ENCODE measurements at places on chromosomes 16 and 17. TPM values are rescaled to one million over a fixed set of nuclear protein-coding genes. Genes with fewer than 3 reads are reported as not detected.

GRCh38 chr16:13553453-13553985, 366.4 kb upstream of the ERCC4 start:
- no peak for DNase-seq
- no peaks in the 10 kb centered on the region for H3K4me1 ChIP-seq

GRCh38 chr16:78745108-78746019, 645.9 kb downstream of the WWOX start:
- peaks cover 30% of the 10 kb centered on the region for H3K4me1 ChIP-seq
- peaks cover 2% of the 10 kb centered on the region for H3K36me3 ChIP-seq
- no peak for DNase-seq
- H3K4me3 ChIP-seq, result no peak overlapping the region
- H3K27ac ChIP-seq, result no peak overlapping the region

- H3K4me1 ChIP-seq, result no peaks in the 10 kb centered on the region
- no peak overlapping the region for H3K27ac ChIP-seq
- H3K27me3 ChIP-seq, result peaks cover 19% of the 10 kb centered on the region
- no peak for DNase-seq
- no peak overlapping the region for H3K4me3 ChIP-seq
- H3K36me3 ChIP-seq, result no peaks in the 10 kb centered on the region
Measured at GRCh38 chr17:79615926-79616325, 5.1 kb upstream of the RBFOX3 start.

DNA sequence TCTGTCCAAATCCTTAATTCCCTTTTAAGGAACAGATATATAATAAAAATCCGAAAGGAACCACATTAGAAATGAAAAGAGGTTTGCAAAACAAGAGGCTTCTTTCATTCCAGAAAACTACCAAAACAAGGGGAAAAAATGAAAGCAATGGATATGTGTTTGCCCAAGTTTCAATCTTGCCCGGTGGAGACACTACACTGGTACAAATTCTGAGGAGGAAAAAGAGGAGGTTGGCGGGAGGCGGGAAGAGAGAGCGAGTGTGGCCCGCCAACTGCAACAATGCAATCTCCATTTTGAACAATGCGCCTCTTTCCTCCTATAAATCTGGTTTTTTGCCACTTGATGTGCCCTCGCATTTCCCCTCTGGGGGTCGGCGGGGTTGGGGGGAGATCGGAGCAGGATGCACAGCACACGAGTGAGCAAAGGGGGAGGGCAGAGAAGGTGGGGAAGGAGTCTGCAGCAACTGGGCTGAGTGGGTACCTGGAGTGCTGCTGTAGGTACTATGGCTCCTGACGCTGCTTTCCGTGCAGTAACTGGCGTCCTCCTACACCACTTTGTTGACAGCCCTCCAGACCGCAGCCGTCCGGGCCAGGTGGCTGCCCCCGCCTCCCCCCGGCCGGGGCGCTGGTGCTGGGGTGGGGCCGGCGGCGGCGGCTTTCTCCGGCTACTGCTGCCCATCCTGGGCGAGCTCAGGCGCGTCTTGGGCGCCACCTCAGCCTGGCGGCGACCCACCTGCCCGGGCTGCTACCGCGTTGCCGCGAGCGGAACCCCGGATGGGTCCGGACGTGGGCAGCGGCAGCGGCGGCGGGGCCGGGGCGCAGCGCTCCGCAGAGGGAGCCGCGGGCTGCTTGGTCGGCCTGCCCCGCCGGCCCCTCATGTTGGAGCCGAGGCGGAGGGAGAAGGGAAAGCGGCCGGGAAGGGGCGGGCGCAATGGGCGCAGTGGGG, 93.8 kb upstream of the PLEKHM1 start:
- no peaks in the 10 kb centered on the region for H3K27me3 ChIP-seq
- peak overlapping the region; percentile 91 for H3K27ac ChIP-seq
- DNase-seq, result peak; percentile 80
- H3K36me3 ChIP-seq, result peaks cover 37% of the 10 kb centered on the region

DNA sequence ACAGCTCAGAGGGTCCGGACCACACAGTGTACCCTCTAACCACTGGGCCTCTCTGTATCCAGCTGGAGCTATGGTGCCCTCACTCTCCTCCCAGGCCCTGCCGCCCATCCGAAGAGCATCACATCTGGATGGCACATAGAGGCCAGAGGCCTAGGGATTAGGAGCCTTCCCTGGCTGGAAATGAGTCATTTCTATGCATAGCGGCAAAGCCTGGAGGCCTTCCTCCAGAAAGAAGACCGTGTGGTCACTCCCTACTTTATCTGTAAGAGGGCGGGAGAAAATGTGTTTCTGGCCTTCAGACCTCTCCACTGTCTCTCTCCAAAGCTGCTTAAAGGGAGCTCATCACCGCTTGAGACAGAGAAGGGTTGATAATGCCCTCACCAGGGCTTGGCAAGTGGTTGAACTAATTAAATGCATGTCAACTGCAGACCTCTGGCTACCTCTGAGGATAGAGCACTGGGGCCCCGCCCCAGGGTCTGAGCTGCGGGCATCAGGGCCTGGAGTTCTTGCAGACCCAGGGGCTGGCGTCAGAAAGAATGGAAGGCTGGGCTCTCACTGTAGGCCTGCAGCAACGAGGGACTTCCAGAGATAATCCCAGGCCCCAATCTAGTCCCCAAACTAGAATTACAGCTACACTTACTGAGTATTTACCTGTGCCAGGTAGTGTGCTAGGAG, 122.2 kb downstream of the IRX5 start:
- H3K4me3 ChIP-seq, result no peak overlapping the region
- no peaks in the 10 kb centered on the region for H3K36me3 ChIP-seq
- no peak overlapping the region for H3K27ac ChIP-seq
- peaks cover 19% of the 10 kb centered on the region for H3K27me3 ChIP-seq
- no peak for DNase-seq

DNA sequence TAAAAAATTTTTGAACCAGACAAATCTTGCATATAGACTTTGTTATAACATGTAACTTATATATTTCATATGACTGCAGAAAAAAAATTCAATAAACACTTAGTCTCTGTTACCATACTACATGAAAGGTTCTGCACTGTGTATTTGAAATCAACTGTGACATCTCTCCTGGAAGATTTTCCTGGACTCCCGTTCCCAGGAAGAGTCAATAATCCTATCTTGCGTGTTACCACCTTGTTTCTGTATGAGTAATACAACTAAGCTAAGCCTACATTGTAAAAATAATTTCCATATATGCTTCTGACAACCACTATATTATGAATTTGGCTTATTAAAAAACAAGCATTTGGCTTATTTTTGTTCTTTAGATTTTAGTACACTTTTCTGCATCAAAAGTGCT, 665.6 kb upstream of the SOX9 start:
- no peaks in the 10 kb centered on the region for H3K36me3 ChIP-seq
- H3K27ac ChIP-seq, result no peak overlapping the region
- no peaks in the 10 kb centered on the region for H3K4me1 ChIP-seq
- H3K4me3 ChIP-seq, result no peak overlapping the region
- no peaks in the 10 kb centered on the region for H3K27me3 ChIP-seq
- DNase-seq, result no peak

DNA sequence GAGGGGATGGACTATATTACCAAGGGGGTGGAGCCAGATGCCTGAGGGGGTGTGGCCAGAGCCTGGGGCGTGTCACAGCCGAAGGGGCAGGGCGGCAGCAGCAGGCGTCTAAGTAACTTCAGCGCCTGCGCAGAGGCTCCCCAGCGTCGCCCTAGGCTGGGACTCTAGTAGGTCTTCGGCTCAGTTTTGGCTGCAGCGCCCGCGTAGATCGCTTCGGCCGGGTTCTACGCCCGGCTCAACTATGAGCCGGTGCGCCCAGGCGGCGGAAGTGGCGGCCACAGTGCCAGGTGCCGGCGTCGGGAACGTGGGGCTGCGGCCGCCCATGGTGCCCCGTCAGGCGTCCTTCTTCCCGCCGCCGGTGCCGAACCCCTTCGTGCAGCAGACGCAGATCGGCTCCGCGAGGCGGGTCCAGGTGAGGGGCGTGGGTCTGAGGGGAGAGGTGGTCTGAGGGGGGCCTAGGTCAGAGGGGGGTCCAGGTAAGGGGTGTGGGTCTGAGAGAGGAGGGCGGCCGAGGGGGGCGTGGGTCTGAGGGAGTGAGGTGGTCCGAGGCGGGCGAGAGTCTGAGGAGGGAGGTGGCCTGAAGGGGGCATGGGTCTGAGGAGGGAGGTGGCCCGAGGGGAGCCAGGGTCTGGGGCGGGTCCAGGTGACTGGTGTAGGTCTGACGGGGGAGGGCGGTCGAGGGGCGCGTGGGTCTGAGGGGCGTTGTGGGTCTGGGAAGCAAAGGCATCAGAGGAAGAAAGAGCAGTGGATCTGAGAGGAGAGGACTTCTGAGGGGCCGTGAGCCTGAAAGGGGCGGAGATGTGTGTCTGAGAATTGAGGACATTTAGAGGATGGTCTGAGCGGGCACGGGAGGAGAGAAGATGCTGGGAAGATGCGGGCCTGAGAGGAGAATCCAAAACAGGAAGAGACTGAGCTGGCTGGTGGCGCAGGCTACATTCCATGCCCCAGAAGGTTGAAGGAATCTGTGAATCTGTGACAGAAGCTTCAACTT, at the start of gene LPCAT2:
Gene LPCAT2, plus strand, starts transcription at position 132 of the 991 bp plus-strand sequence. Its CDS starts 110 bp downstream, at position 242.
- peaks cover 13% of the 10 kb centered on the region for H3K36me3 ChIP-seq
- H3K4me1 ChIP-seq, result peaks cover 11% of the 10 kb centered on the region
- no peak within 1 kb of the TSS for H3K27ac ChIP-seq
- peak within 1 kb of the TSS; percentile 73 for H3K4me3 ChIP-seq
- H3K27me3 ChIP-seq, result peaks cover 28% of the 10 kb centered on the region
- peak; percentile 64 for DNase-seq

DNA sequence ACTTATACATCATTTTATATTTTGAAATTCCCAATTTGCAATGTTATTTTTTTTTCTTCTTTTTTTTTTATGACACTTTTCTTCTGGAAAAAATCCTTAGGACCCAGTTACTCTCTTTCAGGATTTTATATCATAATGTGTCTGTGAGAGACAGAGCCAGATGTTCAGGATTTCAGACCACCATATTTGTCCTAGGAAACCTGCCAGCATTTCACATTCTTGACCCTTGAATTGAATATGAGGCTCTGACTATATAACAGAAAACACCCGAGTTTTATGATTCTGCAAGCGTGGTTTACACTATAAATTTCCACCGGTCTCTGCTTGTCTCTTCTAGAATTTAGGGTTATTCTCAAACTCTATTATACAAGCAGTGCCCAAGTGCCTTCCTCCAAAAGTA, 621.0 kb downstream of the WWOX start:
- H3K27ac ChIP-seq, result no peak overlapping the region
- H3K36me3 ChIP-seq, result no peaks in the 10 kb centered on the region
- peaks cover 10% of the 10 kb centered on the region for H3K27me3 ChIP-seq
- no peak overlapping the region for H3K4me3 ChIP-seq

- H3K27me3 ChIP-seq, result no peaks in the 10 kb centered on the region
- H3K27ac ChIP-seq, result no peak overlapping the region
- H3K4me3 ChIP-seq, result no peak overlapping the region
- H3K36me3 ChIP-seq, result peaks cover 40% of the 10 kb centered on the region
Measured at GRCh38 chr16:71771571-71771970, 37.1 kb downstream of the AP1G1 start.

DNA sequence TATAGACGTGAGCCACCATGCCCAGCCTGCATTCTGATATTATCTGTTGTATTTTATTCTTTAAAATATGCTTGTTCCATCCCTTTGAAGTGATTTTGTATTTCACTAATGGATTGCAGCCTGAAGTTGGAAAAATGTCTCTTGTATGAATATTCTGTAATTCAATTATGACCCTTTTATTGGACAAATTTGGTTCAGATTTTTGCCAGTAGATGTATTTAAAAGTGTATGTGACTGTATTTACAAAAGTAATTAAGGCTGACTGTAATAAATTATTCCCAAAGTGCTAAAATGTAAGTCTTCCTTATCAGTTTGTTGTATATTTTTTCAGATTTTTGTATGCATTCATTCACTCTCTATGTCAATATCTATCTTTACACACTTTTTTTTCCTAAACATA, 23.8 kb downstream of the PPM1E start:
- no peaks in the 10 kb centered on the region for H3K4me1 ChIP-seq
- peaks cover 7% of the 10 kb centered on the region for H3K27me3 ChIP-seq
- no peaks in the 10 kb centered on the region for H3K36me3 ChIP-seq
- H3K27ac ChIP-seq, result no peak overlapping the region
- no peak overlapping the region for H3K4me3 ChIP-seq
- DNase-seq, result no peak

The HBA1 gene
- not detected for total RNA-seq

- no peak for DNase-seq
- no peak overlapping the region for H3K4me3 ChIP-seq
Measured at GRCh38 chr16:78773291-78773702, 673.8 kb downstream of the WWOX start.

The PAM16 gene
- 73.1 TPM for total RNA-seq

The GPT2 gene
- total RNA-seq, result 13.5 TPM

The PPP1R27 gene
- total RNA-seq, result not detected

- no peaks in the 10 kb centered on the region for H3K36me3 ChIP-seq
- no peak for DNase-seq
- no peak overlapping the region for H3K4me3 ChIP-seq
- no peak overlapping the region for H3K27ac ChIP-seq
- H3K4me1 ChIP-seq, result no peaks in the 10 kb centered on the region
Measured at GRCh38 chr16:57868913-57869520, 66.7 kb upstream of the KIFC3 start.

The KRTAP2-2 gene
- not detected for total RNA-seq

DNA sequence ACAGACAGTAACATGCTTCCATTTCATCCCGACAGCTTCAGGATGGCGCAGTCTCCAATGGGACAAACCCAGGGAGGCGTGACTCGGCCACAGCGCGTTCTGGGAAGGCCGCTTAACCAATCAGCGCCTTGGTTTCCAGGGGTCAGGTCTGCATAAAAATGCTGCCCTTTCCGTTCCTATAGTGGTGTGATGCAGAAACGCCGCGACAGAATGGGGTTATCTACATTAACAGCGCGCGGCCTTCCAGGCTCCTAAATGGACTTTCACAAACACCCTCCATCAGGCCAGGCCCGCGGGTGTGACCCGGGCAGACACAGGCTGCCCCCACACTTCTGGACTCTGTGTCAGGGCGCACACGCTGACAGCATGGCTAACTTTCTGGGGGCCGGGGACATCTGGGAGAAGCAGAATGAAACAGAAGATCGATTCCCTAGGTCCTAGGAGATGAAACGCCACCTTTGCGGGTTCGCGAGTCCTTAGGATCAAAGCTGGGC, 792 bp downstream of the TMEM231 start:
- H3K4me1 ChIP-seq, result peaks cover 7% of the 10 kb centered on the region
- peak overlapping the region; percentile 86 for H3K27ac ChIP-seq
- H3K27me3 ChIP-seq, result peaks cover 26% of the 10 kb centered on the region
- no peaks in the 10 kb centered on the region for H3K36me3 ChIP-seq
- H3K4me3 ChIP-seq, result peak overlapping the region; percentile 90

GRCh38 chr16:66359811-66360608, 6.5 kb upstream of the CDH5 start:
- H3K4me1 ChIP-seq, result no peaks in the 10 kb centered on the region
- H3K4me3 ChIP-seq, result no peak overlapping the region
- no peaks in the 10 kb centered on the region for H3K36me3 ChIP-seq
- H3K27me3 ChIP-seq, result peaks cover 31% of the 10 kb centered on the region
- no peak overlapping the region for H3K27ac ChIP-seq

The NFATC2IP gene
- 98.3 TPM for total RNA-seq

The ASPHD1 gene
- total RNA-seq, result 2.2 TPM

- H3K27ac ChIP-seq, result peak overlapping the region; percentile 73
- no peak for DNase-seq
- H3K27me3 ChIP-seq, result no peaks in the 10 kb centered on the region
Measured at GRCh38 chr17:28926786-28927185, 23.9 kb upstream of the DHRS13 start.

Data from activated T-helper 2 cell treated with anti-CD3 and anti-CD28 coated beads, Interferon-gamma antibody, Interleukin-2, Interleukin-4, amounts not matched to agents 10 μg/mL and 5 μg/mL and 100 μg/mL, durations not matched to agents 14 hours and 24 hours and 36 hours (primary cell).